CD4-positive, alpha-beta T cell treated with Interleukin-15 for 4 hours (primary cell): ENCODE measurements at places on chromosomes 13 and 19.
A peak's percentile ranks its signal among the peaks of the same experiment; 100 is the strongest.

DNA sequence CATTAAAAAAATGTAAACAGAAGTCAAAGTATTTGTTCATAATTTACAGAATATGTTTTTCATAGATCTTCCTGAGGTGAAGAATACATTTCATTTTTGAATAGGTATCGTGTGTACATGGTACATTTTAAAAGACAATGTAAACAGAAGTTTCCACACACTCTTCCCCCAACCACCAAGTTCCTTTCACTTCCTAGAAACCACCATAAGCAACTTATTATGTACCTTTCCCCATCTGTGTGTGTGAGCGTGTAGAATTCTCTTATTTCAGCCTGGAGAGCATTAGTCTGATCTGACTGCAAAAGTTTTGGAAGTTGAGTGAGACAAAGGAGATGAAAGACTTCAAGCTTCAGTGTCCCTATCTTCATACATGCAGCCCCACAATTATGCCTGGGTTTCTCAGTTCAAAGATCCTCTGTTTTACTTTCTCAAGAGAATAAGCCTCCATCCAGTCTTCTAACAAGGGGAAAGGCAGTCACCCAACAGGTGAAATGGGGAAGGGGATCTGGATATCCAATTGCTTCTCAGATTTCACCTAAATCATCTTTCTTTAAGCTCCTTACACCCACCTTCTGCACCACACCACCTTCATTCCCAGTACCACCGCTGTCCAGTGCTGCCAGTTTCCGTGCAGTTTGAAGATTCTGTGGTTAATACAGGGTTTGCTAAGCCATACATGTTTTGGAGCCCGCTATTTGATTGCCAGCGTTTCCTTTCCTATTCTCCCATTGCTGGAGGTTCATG, 2.1 kb downstream of the TEX30 start:
- DNase-seq = no peak

DNA sequence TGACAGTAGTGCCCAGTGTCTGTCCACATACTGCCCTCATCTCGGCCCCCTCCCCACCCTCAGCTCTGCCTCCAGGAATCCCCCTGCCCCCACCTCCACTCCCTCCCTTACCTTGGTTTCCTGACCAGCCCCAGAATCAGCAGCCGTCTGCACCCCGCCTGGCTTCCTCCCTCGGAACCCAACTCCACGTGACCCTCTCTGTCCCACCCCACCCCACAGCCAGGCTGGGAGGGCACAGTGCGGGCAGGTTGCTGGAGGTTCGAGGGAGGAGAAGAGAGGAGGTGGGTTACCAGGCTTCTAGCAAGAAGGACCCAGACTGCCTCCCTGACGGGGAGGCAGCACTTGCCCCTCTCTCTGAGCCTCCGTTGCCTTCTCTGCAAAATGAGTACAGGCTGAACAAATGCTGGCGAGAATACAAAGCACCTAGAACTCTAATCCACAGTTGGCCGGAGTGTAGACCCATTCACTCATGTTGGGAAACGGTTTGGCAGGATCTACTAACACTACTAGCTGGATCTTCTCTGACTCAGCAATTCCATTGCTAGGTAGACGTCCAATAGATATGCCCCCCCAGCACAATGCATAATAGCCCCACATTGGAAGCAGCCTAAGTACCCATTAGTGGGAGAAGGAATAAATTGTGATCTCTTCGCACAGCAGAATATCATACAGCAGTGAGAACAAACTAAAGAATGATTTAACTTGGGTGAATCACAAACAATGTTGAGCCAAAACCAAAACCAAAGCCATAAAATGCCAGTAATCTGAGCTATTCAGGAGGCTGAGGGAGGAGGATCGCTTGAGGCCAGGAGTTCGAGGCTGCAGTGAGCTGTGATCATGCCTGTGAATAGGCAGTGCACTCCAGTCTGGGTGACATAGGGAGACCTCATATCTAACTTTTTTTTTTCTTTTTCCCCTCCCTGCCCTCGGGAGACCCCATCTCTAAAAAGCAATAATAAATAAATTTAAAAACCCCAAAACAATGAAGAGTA, at the start of gene RASAL3:
TSS of gene RASAL3 (minus strand) at position 151 of the 992 bp plus-strand sequence. CDS start 186 bp downstream, outside the sequence.
- peak; percentile 71 for DNase-seq

- DNase-seq = no peak
Measured at GRCh38 chr13:67742478-67742877, 512.3 kb upstream of the PCDH9 start.

DNA sequence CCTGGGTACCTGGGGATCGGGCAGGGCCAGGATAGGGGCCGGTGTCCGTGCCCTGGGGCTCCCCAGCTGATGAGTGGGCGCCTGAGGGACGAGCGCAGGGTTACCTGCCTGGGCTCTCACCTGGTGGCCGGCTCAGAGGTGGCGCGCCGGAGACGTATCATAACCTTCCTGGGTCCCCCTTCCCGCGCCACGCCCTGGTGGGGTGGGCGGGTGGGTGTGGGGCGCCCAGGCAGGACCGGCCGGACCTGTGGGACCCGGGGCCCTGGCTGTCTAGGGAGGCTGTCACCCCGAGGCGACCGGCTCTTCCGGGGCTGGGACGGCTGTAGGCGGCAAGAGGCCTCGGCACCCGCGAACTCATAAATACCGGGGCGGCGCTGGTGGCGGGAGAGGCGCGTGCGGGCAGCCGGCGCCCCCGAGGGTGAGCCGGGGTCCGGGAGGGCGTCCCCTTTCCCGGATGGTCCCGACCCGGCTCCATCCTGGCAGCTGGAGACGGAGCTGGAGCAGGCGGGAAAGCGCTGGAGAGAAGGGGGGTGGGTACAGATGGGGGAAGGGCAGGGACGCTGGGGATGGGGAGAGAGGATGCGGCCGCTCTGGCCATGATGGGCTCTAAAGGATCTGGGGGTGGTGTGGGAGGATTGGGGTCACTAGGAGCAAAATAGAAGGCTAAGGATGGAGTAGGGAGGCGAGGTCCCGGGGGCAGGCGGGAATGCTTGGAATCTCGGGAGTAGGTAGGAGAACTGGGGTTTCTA, at the start of gene ACP7:
TSS of gene ACP7 (plus strand) at position 386 of the 749 bp plus-strand sequence. CDS start 902 bp downstream, outside the sequence.
- DNase-seq = peak; percentile 1

DNA sequence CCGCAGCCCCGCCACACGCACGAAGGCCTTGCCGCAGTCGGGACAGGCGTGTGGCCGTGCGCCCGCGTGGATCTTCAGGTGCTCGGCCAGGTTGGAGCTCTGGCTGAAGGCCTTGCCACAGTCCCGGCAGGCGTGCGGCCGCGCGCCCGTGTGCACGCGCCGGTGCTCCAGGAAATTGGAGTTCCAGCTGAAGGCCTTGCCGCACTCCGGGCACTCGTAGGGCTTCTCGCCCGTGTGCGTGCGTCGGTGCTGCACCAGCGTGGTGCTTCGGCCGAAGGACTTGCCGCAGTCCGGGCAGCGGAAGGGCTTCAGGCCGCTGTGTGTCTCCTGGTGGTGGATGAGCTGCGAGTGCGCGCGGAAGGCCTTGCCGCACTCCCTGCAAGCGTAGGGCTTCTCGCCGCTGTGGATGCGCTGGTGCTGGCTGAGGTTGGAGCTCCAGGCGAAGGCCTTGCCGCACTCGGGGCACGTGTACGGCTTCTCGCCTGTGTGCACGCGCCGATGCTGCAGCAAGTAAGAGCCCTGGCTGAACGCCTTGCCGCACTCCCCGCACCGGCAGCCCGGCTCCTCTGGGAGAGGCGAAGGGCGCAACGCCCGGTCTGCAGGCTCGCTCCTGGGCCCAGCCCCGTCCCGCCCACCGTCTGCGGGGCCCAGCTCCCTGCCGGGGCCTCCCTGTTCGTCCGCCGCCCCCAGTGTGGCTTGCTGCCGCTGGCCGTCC, 3.6 kb upstream of the A1BG start:
- no peak for DNase-seq

- DNase-seq = no peak
Measured at GRCh38 chr13:58712191-58712590, 1080.6 kb downstream of the PCDH17 start.

- no peak for DNase-seq
Measured at GRCh38 chr13:110507678-110508381, 53.7 kb downstream of the RAB20 start.

DNA sequence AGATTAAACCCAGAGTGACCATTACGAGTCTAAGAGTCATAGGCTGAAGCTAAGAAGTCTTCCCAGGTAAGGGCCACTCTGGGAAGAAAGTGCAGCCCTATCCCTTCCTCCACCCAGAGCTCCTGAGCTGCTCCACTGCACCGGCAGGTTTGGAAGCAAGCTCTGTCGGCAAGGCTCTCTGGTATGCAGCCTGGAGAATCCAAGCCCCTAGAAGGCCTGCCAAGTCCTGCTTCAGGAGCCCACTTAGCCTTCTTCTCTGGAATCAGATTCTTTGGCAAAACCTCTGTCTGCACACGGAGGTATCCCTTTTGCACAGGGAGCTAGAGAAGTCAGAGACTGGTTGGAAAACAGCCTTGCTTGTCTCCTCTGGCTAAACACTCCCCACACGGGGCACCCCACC, 58.5 kb downstream of the CEBPG start:
- no peak for DNase-seq

DNA sequence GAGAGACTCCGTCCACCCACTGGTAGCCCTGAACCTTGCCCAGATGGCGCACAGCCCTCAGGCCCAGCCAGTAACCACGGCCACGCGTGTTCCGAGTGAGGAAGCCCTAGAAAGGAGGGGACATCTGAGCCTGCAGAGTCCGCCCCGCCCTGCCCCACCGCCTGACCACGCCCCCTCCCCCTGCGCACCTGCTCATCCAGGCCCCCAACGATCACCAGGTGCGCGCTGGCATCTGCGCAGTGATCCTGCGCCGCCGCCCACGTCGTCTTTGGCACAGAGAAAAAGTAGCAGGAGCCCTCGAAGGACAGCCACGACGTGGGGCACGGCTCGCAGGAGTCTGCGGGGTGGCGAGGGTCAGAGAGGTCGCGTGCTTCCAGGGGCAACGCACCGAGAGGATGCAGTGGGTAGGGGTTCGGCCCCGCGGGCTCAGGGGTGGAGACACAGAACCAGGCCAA, 2.1 kb downstream of the CLEC4G start:
- no peak for DNase-seq

DNA sequence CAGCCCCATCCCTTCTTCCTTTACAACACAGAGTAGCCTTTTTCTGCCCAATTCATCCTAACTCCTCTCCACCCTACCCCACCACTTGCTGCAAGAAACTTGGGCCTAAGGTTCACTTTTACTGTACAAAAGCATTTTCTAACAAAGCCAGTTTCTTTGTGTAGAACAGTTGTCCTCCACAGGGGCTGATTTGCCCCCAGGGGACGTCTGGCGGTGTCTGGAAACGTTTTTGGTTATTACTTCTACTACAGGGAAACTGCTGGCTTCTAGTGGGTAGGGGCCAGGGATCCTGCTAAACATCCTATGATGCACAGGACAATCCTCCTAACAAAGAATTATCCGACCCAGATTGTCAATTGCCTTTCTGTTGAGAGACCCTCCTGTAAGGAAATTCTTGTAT, 7.3 kb upstream of the LMO7 start:
- DNase-seq = no peak

GRCh38 chr13:36157480-36157879, 26.3 kb upstream of the DCLK1 start:
- DNase-seq = no peak

DNA sequence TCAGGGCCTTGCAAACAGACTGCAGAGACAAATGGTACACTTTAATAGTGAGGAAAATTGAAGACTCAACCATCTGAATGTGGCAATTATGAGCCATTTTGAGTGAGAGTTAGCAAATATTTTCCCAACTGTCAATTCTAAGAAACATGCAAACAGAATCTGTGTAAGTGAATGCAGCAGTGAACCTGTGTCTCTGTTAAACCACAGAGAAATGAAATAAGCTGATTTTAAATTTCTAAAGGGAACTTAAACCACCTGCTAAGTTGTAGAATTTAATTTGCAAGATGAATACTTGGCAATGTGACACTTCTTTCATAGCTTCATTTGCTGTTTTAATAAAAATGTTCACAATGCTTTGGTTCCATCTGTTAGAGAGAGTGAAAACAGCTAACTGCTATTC, 42.0 kb upstream of the TDRD3 start:
- DNase-seq = no peak

DNA sequence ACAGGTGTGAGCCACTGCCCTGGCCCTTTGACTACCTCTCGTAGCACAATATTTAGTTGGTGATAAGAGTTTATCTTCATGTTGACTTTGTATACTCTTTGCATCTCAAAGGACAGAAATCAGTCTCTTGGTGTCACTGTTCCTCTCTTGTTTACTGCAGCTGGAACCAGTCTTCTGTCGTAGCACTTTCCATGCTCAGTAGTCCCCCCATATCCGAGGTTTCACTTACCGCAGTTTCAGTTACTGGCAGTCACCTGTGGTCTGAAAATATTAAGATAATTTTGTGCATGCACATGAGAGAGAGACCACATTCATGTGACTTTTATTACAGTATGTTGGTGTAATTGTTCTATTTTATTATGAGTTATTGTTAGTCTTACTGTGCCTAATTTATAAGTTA, 49.1 kb downstream of the WASF3 start:
- no peak for DNase-seq

GRCh38 chr13:109741966-109742365, 44.4 kb downstream of the IRS2 start:
- DNase-seq = no peak

GRCh38 chr19:10690341-10690781, 10.9 kb upstream of the QTRT1 start:
- DNase-seq = no peak

- no peak for DNase-seq
Measured at GRCh38 chr13:34863360-34864135, 78.5 kb upstream of the NBEA start.

DNA sequence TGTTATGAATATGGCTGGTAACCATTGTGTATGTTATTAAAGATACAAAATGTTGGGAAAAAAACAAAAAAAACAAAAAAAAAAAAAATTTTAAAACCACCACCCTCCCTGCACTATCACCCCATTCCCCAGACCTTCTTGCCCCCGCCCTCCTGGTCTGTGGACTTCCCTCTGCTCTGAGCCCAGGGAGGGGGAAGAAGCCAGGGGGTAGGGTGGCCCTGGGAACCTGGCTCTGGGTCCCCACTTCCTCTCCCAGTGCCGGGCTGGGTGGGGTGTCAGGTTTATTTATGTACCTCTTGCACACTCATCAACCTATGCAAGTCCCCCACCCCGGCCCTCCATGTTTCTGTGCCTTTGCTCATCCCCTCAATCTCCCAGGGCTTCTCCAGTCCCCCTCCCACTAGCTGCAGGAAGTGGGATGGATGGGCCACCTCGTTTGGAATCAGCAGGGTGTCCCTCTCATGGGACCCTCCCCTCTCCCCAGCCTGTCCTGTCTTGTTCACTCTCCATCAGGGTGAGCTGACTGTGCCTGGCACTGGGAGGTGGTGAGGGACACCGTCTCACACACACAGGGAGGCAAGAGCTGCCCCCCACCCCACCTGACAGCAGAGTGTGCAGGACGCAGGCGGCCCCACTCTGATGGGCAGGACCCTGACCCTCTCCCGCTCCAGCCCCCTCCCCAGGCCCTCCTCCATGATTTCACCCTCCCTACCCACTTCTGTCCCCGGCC, 5.9 kb downstream of the PAF1 start:
- DNase-seq = no peak
